ENCODE measurements at places on chromosomes 2 and 18.

GRCh38 chr2:30915486-30915885, 108.2 kb upstream of the CAPN13 start:
- ATAC-seq, result peak; percentile 58

DNA sequence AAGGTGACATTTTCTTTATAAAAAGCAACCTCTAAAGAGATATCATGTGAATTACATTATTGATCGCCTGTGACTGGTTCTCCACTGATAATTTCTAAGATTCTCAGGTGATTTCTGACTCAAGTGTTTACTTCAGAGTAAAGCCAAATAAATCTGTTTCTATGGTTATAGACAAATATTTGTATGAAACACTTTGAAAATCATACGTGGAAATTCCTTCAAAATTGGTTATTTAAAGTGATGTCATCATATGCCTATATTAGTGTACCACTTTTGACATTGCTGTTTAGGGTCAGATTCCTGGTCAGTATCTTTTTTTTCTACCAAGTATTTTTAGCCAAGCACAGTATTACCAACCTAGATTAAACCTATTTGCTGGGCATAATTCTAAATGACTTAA, 881.3 kb upstream of the FAM98A start:
- no peak for ATAC-seq

DNA sequence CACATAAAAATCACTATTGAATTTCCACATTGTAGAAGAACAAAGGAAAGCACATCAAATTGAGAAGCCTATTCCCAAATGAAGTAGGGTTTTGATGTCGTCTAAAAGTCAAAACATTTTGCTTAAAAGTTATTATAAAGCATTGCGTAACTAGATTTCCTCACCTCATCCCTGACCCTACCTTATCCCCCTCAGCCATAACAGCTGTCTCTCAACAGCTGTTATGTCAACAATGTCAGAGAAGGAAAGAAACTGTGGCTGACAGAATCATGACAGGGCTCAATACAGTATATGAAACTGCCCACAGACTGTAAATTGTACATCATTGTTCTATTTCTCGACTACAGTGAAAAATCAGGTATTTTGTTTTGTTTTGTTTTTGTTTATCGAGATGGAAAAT, 63.0 kb upstream of the ACVR1C start:
- ATAC-seq, result no peak

DNA sequence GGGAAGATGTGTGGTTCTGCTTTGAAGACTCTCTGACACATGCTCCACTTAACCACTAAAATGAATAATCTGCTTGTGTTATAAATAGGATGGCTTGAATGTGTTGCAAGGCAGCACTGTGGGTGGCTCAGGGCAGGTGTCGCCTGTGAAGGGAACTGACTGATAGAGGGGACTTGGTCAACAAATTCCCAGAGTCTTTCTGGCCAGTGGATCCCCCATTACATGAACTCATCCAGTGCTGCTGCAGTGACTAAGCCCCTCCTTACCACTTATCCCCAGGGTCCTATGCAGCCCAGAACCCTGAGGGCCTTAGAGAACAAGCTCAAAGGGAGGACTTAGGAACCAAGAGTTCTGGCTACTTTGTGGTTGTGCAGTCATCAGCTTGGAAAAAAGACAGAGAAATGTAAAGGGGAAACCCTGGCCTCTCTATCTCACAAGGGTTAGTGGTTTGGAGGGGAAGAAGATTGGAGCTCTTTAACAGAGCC, 226.2 kb upstream of the TNP1 start:
- no peak for ATAC-seq

DNA sequence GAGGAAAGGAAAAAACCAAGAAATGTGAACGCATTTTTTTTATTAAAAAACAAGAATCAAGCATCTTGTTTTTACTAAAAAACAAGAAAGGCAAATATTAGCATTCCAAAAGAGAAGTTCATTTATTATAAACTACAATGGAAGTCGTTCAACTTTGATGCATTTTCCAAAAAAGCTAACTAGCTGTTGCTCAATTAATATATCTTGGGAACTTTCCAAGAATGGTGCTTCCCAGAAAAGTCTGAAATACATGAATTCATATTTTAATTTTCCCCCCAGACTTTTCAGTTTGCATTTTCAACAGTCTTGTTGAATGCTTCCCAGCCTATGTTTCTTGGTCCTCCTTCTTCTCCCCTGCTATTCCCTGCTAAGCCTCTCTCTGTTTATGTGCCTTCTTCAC, 7.5 kb upstream of the RND3 start:
- no peak for ATAC-seq

GRCh38 chr2:167331636-167332232, 443.5 kb downstream of the XIRP2 start:
- no peak for ATAC-seq

GRCh38 chr2:21281791-21282514, 158.2 kb downstream of the TDRD15 start:
- no peak for ATAC-seq

Measured in esophagus mucosa (tissue), 1 donor.